ENCODE measurements at places on chromosomes 2 and 18. TPM values are rescaled to one million over a fixed set of nuclear protein-coding genes. Genes with fewer than 3 reads are reported as not detected.

- no peak for DNase-seq
These were observed 14.5 kb downstream of the SH3BP4 start for GRCh38 chr2:234966340-234966739.

ECEL1 gene
- polyA plus RNA-seq: not detected

SEPTIN10 gene
- 38.8 TPM for polyA plus RNA-seq

GRCh38 chr2:19752500-19752899, 149.3 kb downstream of the TTC32 start:
- DNase-seq: no peak

ANTXR1 gene
- 26.3 TPM for polyA plus RNA-seq

- DNase-seq: peak; percentile 86
These were observed 11.1 kb upstream of the SCG2 start for GRCh38 chr2:223613017-223613950.

LCT gene
- not detected for polyA plus RNA-seq

DNA sequence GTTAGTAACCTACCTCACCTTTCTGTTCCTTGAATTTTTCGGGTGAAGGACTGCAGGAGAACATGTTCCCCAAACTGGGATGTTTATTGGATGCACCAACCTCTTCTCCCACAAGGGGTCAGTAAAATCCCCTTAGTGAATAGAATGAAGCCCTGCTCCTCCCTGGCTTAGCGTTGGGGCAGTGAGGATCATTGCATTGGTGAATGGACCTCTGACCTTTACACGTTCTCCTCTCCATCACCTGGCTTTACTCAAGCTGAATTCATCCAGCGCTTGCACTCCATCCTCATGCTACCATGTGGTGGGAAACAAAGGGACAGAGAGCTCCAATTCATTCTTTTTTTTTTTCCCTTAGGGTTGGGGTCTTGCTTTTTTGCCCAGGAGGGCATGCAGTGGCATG, 157.2 kb downstream of the MIB1 start:
- DNase-seq: no peak

GRCh38 chr2:43059183-43059897, 167.1 kb downstream of the ZFP36L2 start:
- peak; percentile 89 for DNase-seq

DNA sequence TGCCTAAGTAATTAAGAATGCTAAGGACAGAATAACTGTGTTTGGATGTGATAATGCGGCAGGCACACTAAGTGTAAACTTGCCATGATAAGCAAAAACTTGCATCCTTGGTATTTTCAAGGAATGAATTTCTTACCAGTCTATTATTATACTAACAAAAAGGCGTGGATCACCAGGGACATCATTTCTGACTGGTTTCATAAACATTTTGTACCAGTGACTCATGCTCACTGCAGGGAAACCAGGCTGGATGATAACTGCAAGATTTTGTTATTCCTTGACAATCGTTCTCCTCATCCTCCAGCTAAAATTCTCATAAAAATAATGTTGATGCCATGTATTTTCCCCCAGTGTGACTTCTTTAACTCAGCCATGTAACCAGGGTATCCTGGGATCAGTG, 289.5 kb downstream of the CDCA7 start:
- no peak for DNase-seq

- no peak for DNase-seq
These were observed 190.5 kb downstream of the RND3 start for GRCh38 chr2:150296770-150297546.

GRCh38 chr2:191202209-191202721, 42.9 kb upstream of the MYO1B start:
- no peak for DNase-seq

DNA sequence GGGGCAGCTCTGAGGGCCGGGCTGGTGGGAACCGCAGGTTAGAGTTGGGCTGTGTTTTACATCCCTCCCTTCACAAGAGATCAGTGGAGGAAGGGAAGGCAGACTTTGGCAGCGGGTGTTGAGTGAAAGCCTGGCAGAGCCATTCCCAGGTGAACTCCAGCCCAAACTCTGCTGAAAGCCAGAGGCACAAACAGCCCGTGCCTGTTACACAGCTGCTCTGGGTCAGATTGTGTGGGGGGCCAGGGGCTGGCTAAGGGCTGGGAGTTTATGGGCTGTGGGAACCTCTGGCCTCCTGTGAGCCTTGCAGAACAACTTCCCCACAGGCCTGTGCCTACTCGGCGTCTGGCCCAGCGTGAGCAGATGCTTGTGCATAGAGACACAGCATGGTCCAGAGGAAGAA, 286.8 kb downstream of the CLIP4 start:
- DNase-seq: no peak

- DNase-seq: no peak
These were observed 99.1 kb upstream of the PELI1 start for GRCh38 chr2:64243081-64244036.

DNA sequence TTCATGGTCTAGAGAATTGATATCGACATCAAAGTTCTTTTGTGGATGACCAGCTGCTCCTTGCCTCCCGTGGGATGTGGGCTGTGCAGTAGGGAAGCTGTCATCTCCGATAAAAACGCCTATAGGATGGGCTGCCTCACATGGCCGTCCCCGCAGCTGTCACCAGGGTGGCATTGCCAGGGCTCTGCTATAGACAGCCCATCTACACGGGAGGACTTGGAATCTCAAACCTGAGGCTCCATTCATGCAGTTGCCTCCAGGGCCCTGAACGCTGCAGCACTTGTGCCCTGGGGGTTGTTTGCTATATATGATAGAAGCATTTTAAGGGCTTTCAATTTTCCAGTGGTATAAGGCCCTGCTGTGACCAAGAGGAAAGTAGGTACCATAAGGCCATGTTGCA, 183.1 kb downstream of the MYCN start:
- no peak for DNase-seq

- DNase-seq: no peak
These were observed 282.4 kb upstream of the RAB12 start for GRCh38 chr18:8326763-8327394.

- DNase-seq: no peak
These were observed 119.7 kb upstream of the XIRP2 start for GRCh38 chr2:166768393-166769123.

GAL3ST2 gene
- not detected for polyA plus RNA-seq

TUBA3E gene
- 325 TPM for polyA plus RNA-seq

HMSD gene
- polyA plus RNA-seq: not detected

- no peak for DNase-seq
These were observed 48.8 kb downstream of the SPP2 start for GRCh38 chr2:234099266-234099665.

GRCh38 chr18:25164848-25165811, 186.8 kb downstream of the ZNF521 start:
- DNase-seq: peak; percentile 19

DNA sequence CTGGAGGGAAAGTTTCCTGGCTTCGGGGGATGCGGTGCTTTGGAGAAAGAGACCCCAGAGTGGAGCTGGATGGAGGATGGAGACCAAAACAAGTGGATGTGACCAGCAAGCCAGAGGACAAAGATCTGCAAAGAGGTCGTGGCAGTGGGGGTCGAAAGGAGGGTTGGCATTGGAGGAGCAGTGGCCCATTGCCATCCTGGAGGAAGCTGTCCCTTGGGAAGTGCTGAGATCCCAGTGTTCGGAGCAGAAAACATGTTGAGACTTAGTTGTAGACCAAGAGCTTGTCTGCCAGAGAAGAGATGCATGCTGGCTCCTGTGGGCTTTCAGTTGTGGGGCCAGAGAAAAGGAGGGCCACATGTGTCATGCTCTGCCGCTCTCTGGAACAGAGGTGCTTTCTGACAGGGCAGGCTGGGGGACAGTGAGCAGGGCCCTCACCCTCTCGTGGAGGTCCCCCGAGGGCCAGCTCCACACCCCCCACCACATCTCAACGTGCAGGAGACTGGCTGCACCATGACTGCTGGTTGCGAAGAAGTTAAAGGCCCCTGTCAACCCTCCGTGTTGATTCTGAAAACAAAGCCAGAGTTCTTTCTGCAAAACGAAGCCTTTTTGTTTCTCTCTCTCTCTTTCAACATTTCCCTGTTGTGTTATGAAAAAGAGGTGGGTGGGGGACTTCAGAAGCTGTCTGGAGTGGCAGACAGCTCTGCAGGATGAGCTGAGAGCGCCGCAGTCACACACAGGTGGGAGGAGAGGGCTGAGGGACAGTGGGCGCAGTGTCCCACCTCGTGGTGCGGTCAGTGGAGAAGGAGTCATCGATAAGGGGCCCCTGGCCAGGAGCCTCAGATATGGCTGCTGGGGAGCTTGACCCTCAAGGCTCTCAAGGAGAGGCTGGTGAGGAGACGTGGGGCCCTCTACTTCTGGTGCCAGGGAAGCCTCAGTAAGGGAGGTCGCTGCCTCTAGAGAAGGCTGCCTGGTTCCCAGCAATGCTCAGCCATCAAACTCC, 77.6 kb upstream of the BCL2L11 start:
- DNase-seq: no peak

DNA sequence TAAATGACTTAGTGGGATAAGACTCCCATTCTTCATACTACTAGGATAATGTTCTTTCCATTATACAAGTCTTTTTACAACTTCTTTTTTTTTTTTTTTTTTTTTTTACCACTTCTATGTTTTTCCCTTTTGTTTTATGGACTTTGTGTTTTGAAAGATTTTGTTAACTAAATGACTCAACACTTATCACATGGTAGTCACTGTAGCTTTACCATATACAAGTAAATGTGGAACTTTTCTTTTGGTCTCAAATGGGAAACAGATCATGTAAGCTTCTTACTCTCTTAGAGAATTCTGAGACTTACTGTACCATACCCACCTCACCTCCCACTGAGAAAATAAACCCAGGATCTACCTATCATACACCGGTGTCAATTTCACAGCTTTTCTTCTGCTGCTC, 590.3 kb upstream of the CDH2 start:
- no peak for DNase-seq

GRCh38 chr2:151637271-151637781, 97.0 kb downstream of the NEB start:
- DNase-seq: no peak

DNA sequence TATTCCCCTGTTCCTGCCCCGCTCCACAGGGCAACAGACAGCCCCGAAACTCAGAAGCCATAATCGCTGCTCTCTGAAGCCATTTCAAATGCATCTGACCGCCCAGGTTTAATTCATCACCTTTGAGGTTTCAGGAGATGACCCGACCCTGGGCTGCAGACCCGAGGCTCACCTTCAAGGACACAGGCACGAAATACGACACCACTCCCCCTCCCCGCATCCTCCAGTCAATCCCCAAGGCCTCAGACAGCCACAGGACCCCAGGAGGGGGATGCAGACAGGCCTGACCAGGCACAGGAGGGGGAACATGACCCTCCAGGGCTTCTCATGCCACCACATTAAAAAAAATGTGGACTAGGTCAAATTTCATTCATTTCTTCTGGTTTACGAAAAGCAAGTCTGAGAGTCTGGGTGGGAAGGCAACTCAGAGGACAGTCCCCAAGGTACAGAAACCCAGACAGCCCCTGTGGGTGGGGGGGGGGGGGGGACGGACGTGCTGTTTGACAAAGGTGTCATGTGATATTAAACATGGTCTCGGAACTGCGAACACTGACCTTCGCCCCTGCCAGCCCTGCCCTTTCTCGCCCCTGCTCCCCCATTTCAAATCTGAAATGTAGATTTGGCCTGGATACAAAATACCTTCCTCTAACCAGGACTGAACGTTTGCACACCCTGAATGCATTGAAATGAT, 142.9 kb downstream of the BCL11A start:
- no peak for DNase-seq

LYG1 gene
- polyA plus RNA-seq: 0.80 TPM

Data from heart left ventricle (tissue), 16 donors.